ENCODE measurements at places on chromosomes 5 and 9. TPM values are rescaled to one million over a fixed set of nuclear protein-coding genes. Genes with fewer than 3 reads are reported as not detected.

FBXL7 gene
- 22.6 TPM for polyA plus RNA-seq

LHX6 gene
- 4.7 TPM for polyA plus RNA-seq

EPB41L4B gene
- 10.9 TPM for polyA plus RNA-seq

INSL6 gene
- 0.23 TPM for polyA plus RNA-seq

GPR151 gene
- polyA plus RNA-seq, result not detected

MAP1B gene
- polyA plus RNA-seq, result 42.3 TPM

SPATA24 gene
- polyA plus RNA-seq, result 10.8 TPM

ARHGEF37 gene
- polyA plus RNA-seq, result 3.7 TPM

GRCh38 chr9:127136880-127137639 is 14.6 kb upstream of the ANGPTL2 start:
- DNase-seq, result no peak

GRCh38 chr9:93205896-93206575 is 22.1 kb downstream of the WNK2 start:
- no peak for DNase-seq

DNA sequence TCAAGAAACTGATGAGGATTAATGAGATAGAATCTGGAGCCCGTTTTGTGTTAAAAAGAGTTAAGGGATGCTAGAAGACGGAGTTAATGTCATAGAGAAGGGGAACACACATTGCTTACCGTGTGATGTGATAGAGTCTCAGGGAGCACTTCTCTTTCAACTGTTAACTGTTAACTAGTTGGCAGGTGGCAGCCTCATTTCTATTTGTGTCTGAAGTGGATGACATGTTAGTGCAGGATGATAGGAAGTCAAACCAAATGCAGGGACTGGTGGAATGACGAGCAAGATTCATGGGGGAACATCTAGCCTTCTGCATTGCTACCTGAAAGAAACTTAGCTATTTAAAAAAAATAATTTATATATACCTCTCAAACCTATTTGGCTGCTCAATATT is 222.7 kb downstream of the MAST4 start:
- DNase-seq, result no peak

- no peak for DNase-seq
Measured at GRCh38 chr5:10627160-10627701, 63.4 kb downstream of the ANKRD33B start.

DNA sequence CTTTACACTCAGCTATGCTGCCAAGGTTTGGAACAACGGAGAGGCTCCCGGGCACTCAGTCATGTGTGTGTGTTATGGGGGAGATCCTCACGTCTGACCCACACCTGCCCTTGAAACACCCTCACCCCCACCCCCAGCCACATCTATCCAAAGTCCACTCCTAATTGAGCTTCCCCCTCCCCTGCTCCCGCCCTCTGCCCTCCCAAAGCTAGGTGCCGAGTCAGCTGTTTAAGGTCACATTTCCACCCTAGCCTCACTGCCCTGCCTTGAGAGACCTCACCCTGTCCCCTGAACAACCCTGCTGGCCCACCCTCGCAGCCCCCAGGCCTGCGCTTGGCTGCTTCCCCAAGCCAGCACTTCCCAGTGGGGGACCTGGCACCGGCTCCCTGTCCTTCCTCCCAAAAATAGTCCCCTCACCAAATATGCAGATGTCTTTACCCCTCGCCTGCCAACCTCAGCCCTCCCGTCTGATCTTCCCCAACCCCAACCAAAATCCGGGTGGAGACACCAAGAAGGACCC is 36.0 kb downstream of the GLDC start:
- no peak for DNase-seq

GRCh38 chr5:67494186-67494855 is 297.7 kb upstream of the CD180 start:
- DNase-seq, result no peak

- no peak for DNase-seq
Measured at GRCh38 chr9:12413986-12414385, 279.2 kb upstream of the TYRP1 start.

- no peak for DNase-seq
Measured at GRCh38 chr9:137319011-137319738, 17.1 kb upstream of the NRARP start.

DNA sequence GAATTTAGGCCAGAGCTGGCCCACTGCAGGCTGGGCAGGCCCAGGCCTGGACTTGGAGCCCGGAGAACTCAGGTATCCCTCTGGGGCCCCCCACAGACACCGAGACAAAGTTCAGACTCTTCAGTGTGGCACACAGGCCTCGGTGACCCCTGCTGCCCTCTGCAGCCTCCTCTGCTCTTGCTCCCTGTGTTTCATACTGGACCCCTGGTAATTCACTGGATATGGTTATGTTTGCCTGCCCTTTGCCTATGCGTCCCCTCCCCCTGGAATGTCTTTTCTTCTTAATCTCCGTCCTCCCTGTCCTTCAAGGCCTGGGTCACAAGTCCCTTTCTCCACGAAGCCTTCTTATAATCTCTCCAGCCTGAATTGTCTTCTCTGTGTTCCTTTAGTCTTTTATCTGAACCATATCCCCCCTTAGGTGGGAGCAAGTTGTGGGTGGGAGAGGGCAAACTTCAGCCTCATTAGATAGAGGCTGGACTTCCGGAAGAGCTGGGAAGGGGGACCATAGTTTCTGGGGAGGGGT is 30.1 kb downstream of the GSN start:
- no peak for DNase-seq

- no peak for DNase-seq
Measured at GRCh38 chr9:125852386-125852785, 105.2 kb downstream of the PBX3 start.

DNA sequence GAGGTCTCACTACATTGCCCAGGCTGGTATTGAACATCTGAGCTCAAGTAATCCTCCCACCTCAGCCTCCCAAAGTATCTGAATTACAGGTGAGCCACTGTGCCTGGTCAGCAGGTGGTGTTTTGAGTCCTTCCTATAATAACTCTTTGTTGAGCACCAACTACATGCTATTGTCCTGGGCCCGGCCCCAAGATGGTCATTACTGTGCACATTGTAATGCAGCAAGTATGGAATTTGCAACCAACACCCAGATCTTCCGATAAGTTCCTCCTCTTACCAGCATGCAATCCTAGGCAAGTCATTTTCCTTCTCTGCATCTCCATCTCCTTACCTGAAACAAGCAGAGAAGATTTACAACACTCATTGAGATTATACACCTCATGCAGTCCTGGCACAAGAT is 510.3 kb upstream of the KLF4 start:
- DNase-seq, result no peak

DNA sequence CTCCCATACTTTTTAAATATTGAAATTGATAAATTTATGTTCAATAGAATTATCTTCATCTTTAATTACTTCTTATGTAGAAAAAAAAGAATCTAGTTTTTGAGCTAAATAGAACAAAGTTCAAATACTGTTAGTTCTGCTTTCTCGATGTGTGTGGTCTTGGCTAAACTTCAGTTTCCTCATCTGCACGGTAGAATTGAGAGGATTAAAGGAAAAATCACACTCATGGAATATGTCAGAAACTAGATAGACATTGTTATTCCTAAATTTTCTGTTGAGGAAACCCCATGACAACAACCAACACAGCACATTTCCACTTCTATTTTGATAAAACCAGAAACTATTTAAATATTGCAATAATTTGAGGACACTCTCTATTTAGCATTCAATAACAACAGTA is 100.3 kb downstream of the MUSK start:
- DNase-seq, result no peak

DNA sequence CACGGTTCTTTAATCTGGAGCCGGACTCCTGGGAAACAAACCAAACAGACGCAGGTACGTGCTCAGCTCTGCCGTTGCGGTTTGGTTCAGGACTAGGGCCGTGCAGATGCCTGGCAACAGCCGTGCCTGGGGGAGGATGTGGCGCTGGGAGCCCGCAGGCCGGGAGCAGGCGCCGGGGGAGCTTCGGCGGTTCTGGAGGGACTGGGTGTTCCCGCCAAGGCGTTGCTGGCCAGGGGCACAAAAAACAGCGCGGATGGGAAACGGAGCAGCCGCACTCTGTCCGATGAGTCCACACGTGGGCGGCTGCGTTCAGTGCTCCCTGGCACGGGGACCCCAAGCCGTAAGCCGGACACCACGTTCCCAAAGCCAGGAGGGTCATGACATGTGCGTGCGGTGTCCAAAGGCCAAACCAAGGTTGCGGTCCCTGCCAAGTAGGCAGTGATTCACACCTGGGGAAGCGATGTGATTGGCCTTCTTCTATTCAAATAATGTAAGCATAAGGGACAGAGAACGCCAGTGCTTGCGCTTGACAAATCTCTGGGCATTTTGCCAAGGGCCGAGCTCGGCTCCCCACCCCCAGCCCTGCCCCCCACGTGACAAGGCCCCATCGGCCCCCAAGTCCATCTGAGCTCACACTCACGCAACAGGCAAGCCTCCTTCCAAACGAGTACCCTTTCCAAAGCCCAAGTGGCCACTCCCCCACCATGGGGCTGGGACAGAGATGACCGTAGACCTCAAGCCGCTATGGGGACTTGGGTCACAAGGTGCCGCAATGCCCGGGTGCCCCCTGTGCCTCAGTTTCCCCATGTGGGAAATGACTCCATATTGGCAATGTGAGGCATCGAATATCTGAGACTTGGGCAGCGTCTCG is 49.7 kb upstream of the NKD2 start:
- no peak for DNase-seq

DNA sequence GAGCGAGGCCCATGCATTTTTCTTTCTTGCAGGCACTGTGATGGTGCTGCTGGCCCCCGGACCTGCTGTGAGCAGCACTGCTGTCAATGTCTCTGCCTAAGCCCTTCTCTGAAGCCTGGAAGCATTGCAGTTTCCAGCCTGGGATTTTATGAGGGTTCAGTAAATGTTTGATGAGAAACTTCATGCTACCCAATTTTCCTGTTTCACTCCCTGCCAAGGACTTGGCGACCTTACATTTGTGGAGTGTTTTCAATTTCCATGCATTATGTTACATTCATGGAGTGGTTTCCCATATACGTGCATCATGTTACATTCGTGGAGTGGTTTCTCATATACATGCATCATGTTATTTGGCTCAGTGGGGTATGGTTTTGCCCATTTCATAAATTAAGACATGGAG is 90.7 kb upstream of the PTCH1 start:
- DNase-seq, result no peak

DNA sequence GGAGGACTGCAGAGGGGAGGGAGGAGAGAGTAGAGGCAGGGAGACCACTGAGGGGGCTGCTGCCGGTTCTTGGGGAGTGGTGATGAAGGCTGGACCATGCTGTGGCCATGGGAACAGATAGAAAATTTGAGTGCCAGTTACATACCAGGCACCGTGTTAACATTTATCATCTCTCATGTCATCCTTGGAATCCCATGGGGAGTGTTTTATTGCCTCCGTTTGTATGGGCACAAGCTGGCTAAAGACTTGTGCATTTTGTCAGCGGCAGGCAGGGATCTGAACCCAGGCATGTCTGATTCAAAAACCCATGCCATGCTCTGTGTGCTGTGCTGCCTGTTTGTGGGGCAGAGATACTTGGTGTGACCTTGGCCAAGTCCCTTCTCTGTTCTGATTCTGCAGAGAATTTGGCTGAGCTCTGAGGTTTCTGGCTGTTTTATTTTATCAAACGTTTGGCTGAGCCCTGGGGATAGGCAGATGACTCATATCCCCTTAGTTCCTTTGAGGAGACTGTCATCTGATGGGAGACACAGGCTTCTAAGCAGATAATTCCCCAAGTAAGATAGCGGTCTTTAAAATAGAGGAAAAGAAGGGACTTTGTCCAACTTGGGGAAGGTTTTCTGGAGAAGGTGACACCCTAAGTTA is 22.2 kb downstream of the COL27A1 start:
- no peak for DNase-seq

DNA sequence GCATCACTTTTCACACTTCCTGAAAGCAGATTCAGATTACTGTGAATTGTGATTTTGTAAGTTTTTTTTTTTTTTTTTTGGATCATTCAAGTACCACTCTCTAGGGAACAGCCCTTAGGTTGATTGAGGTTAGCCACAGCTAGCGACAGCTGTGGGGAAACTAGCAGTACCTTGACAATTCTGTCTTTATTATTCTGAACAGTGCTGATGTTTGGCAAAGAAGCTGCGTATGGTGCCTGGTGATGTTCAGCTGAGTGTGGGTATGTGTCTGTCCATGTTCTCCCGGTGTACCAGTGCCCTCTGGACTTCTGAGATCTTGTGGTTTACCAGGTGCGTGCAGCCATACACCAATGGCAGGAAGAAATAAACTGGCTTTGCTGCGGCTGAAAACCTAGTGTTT is 117.3 kb upstream of the PLPPR1 start:
- no peak for DNase-seq

DNA sequence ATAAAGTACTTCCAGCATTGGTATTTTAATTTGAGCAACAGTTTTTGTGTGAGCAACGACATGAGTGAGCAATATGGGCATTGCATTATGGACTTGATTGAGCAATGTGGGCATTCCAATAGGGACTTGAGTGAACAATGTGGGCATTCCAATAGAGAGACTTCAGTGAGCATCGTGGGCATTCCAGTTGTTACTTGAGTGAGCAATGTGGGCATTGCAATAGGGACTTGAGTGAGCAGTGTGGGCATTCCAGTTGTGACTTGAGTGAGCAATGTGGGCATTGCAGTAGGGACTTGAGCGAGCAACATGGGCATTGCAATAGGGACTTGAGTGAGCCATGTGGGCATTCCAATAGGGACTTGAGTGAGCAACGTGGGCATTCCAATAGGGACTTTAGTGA is 52.2 kb downstream of the ZCCHC7 start:
- no peak for DNase-seq

DNA sequence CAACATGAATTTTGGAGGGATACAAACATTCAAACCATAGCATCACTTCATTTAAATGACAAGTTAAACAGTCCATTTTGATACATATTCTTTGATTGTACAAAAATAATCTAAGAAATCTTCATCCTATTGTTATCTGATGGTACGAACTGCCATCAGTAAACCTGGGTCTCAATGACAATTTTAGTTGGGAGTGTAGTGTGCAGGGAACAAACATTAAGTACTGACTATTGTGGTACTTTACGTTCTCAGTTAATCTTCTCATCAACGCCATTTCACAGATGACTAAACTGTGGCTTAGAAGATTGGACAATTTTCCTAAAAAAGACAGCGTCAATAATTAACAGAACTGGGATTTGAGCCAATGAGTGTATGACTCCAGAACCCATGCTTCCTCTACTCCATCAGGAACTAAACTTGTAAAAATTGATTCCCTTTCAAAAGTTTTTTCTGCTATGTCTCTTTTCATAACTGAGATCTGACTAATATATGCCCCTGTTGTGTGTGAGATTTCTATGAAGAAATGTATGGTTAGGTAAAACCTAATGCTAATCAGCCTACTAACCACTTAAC is 21.1 kb downstream of the TNPO1 start:
- no peak for DNase-seq

- no peak for DNase-seq
Measured at GRCh38 chr5:109034306-109034705, 286.6 kb downstream of the FER start.

GRCh38 chr5:105789246-105789645 is 1881.5 kb downstream of the EFNA5 start:
- DNase-seq, result no peak

DNA sequence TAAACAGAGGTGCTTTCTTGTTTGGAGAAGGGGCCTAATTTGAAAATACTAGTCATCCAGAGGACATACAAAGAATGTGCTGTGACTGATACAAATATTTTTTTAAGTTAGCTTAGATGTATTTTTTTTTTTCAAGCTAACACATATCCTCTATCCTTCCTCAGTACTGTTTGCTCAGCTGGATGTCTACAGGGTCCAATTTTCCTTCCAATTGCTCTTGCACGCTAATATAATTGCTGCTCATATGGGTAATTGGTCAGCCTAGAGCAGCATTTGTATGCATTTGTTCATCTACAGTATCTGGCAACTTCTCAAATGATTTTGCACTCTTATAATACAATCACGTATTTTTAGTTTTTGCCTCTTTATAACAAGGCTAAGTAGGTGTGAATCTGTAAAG is 84.7 kb downstream of the ZDHHC21 start:
- no peak for DNase-seq

Measured in muscle of back (tissue), 13 donors.